ENCODE measurements at places on chromosomes 16 and 17. TPM values are rescaled to one million over a fixed set of nuclear protein-coding genes. Genes with fewer than 3 reads are reported as not detected.

DNA sequence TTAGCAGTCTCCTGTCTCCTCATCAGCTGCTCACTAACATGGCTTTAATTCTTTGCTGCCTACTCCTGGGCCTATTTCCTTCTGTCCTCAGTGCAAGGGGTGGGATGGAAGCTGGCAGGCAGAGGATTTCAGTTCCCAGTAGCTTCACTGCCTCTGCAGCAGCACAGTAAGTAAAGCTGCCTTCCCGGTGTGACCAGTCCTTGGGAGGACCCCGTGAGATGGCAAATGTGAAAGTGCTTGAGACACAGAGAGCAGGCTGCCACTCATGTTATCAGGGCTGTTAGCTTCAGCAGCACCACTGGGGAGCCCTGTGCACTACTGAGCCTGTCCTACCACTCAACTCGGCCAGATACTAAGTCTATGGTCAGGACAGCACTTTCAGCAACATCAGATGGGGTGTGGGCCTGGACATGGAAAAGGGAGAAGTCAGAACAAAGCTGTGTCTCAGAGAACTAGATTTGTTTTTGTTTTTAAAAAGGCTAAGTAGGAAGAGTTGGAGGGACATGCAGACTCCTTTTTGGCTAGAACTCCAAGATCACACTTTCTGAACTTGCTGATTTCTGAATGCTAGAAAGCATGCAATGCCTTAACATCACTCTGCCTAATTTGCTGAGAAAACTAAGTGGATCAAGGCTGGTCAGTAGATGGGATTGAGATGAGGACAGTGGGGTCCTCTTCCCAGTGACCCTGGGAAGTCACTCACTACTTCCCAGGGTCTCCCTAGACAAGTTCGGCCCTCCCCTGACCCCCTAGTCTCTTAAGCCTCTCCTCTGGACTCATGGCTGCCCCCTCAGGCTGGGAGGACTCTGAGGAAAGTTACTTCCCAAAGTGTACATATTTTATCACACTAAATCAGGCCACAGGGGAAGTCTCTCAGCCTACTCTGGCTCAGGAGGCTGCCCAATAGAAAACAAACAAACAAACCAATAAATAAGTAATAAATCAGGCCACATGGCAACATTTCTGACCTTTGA, 1.1 kb downstream of the ACSF2 start:
- DNase-seq: peak; percentile 47

- DNase-seq: no peak
Observed at GRCh38 chr16:58913456-58913855, 179.3 kb upstream of the GOT2 start.

- DNase-seq: no peak
Observed at GRCh38 chr16:89370601-89371000, 119.8 kb downstream of the ANKRD11 start.

DNA sequence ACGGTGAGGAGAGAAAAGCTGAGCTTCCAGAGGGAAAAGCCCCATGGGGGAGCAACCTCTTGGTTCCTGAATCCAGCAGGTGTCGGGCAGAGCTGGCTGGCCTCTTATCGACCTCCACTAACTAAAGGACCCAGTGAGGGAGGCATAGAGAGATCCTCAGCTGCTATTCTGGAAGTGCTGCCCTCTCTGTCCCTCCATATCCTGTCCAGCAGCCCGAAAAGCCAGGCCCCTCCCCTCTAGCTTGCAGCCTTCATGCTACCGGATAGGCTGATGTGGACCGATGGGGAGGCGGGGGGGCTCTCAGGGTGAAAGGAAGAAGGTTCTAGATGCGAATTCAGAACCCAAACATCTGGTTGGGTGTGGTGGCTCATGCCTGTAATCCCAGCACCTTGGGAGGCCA, 24.9 kb downstream of the MXRA7 start:
- no peak for DNase-seq

Gene ZG16
- total RNA-seq: not detected

Gene TCAP
- 0.80 TPM for total RNA-seq

All from activated CD4-positive, alpha-beta memory T cell treated with anti-CD3 and anti-CD28 coated beads for 36 hours (primary cell).